ENCODE measurements at places on chromosomes 7 and 10.

DNA sequence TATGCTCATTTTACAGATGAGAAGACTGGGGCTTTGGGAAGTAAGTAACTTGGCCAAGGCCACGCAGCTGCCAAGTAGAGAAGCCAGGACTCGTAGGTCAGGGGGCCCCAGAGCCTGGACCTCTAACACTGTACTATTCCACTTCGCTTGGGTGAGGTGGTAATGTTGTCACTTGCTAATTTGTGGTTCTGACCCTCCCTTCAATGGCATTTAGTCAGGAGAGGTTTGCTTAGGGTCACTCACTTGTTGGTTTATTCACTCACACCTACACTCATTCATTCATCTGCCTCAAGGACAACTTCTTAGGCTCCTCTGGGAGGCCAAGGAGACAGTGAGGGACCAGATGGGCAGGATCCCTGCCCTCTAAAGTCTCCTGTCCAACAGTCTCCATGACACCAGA lies 21.3 kb downstream of the BTBD16 start:
- DNase-seq, result no peak

- no peak for DNase-seq
Observed at GRCh38 chr10:89532476-89532875, 2.9 kb downstream of the SLC16A12 start.

DNA sequence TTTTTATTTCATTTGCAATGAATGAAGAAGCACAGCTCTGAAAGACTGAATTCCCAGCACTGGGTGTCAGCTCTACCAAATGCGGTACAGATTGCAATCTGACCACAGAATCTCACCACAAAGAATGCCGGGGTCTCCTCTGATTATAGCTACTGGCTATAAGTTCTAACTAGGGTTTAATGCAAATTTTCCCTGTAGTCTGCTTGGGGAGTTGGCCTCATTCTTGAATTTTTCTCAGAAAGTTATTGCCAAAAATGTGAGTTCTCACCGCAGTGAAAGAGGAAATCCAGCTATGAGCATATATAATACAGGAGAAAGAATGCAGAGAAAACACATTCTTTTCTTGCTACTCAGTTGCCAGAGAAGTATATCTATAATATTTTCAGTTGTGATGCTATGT lies 1255.7 kb upstream of the LRRTM3 start:
- DNase-seq, result no peak

GRCh38 chr7:139749545-139749944 lies 28.3 kb downstream of the HIPK2 start:
- DNase-seq, result no peak

GRCh38 chr7:158428837-158429753 lies 158.5 kb downstream of the PTPRN2 start:
- DNase-seq, result no peak

DNA sequence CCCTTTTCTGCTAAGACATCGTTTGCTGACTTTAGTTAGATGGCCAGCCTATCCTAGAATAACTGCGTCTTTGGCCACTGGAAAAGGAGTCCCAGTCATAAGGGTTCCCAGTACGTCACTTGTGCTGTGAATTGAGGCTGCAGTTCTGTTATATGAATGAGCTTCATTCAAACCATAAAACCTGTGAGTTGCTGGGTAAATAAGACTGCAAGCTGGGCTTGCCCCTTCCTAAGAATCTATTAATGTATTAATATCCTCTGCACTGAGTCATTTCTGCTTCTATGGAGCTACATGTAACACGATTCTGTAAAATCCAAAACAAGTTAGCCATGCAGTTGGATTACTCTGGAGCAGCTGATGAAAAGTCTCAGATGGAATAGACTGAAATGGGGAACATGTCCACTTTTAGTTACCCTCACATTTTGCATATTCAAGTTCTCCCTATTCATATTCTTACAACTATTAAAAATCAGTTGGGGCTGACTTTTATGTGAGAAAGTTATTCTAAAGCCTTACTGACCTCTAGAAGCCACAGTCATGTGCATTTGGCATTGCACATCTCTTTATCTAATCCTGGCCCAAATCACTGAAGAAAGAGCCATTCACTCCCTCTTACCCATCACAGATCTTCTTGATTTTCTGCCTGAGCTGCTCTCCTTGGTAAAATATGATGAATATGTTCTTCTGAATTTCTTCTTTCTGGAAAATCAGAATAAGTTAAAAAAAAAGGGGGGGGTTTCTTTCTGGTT lies 41.8 kb upstream of the TMEM213 start:
- DNase-seq, result no peak

GRCh38 chr7:104998040-104998752 lies 15.8 kb upstream of the KMT2E start:
- no peak for DNase-seq

- no peak for DNase-seq
Observed at GRCh38 chr10:122277526-122278136, 6.5 kb downstream of the BTBD16 start.

- no peak for DNase-seq
Observed at GRCh38 chr7:38840736-38841460, 68.1 kb downstream of the VPS41 start.

GRCh38 chr10:13990392-13990805 lies 340.3 kb downstream of the FRMD4A start:
- no peak for DNase-seq

- DNase-seq, result no peak
Observed at GRCh38 chr7:1977059-1977875, 255.5 kb downstream of the MAD1L1 start.

DNA sequence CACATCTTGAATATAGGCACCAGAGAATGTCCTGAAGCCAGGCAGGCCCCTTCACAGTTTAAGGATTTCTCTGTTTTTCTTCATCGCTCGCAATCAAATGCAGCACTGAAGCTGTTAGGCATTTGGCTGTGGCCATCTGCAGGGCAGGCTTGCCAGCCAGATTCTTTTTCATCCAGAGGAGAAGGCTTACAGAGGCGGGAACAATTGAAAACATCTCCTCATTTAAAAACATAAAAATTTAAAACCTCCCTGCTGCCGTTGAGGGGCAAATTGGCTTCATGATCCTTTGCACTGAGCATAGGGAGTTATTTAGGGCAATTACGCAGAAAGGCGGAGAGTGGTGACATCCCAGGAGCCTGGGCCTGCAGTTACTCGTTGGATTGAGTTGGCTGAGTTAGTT lies 500.0 kb downstream of the TYW1 start:
- no peak for DNase-seq

DNA sequence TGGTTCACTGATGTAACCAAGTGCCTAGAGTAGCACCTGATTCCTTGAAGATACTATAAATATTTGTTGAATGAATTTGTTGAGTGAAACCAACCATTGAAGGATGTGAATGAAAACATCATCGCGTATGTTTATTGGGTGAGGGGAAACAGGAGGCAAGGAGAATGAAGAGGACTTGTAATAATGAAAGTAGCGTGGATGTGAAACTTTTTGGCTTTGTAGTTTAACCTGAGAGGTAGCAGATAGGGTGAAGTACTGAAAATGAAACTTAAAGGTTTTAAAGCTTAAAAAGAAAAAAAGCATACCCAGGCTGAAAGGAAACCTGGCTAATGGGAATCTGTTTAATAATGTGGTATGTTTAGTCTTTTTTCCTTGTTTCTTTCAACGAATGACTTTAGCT lies 5.2 kb downstream of the CCNY start:
- DNase-seq, result no peak

GRCh38 chr7:21596801-21597200 lies 54.0 kb downstream of the DNAH11 start:
- no peak for DNase-seq

DNA sequence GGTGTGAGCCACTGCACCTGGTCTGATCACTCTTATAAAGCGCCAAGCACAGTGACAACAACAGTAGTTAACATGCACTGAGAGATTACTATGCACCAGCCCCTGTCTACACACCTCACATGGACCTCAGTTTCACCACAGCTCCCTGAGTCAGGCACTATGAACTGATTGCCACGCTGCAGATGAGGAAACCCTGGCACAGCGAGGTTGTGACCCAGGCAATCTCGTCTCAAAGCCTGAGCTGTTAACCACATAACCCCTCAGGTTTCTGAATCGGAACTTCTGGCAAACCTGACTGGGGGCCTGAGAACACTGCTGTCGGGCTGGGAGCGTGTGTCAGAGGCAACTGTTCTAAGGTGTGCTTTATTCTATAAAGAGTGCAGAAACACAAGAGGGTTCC lies 150.8 kb downstream of the RNF216 start:
- no peak for DNase-seq

DNA sequence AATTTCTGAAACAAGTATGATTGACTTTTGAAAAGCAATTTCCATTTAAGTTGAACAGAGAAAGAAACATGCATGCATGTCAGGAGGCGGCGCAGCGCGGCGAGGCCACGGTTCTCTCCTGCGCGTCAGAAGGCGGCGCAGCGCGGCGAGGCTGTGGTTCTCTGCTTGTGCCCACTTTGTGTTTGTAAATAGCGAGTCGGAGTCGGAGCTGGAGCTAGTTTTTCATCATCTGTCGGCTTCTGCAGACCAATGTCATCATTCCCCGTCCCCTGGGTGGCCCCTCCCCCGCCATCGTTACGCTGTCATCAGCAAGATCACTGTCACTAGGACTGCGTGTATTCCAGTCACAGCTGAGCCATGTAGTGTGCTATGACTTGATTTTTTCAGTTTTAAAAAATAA lies 49.2 kb downstream of the INPP5A start:
- no peak for DNase-seq

- DNase-seq, result no peak
Observed at GRCh38 chr10:85635650-85636049, 730.9 kb downstream of the GRID1 start.

DNA sequence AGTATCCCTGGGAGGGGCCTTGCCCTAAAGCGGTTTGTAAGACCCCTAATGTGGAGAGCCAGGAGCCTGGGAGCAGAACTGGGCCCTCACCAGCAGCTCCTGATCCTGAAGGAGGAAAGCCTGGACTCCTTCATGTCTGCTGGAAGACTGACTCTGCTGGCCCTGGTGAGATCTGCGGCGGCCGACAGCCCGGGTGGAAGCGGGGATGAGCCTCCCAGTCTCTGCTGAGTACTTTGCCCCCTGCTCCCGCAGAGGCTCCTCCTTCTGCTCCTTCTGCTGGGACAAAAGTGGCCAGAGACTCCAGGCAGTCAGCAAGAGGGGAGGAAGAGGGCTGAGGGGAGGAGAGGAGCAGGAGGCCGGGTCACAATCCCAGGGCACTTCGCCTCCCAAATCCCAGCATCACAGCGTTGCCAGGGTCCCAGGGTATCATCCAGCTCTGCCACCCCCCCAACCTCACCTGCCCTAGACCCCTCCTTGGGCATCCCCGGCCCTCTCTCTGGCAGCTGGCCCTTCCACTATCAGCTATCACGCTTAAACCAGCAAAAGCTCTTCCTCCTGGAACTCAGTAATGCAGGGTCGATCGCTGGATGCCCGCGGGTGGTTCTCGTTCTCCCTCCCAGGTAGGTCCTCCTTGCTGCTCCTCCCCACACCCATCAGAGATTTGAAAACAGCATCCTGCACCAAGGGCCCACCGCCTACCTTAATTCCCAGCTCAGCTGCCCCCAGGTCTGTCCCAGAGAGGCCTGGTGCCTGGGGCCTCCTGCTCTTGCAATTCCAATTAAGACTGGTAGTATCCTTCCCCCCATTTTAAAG lies 7.9 kb downstream of the TBATA start:
- no peak for DNase-seq

GRCh38 chr10:5525561-5526341 lies 990 bp downstream of the CALML3 start:
- DNase-seq, result no peak

DNA sequence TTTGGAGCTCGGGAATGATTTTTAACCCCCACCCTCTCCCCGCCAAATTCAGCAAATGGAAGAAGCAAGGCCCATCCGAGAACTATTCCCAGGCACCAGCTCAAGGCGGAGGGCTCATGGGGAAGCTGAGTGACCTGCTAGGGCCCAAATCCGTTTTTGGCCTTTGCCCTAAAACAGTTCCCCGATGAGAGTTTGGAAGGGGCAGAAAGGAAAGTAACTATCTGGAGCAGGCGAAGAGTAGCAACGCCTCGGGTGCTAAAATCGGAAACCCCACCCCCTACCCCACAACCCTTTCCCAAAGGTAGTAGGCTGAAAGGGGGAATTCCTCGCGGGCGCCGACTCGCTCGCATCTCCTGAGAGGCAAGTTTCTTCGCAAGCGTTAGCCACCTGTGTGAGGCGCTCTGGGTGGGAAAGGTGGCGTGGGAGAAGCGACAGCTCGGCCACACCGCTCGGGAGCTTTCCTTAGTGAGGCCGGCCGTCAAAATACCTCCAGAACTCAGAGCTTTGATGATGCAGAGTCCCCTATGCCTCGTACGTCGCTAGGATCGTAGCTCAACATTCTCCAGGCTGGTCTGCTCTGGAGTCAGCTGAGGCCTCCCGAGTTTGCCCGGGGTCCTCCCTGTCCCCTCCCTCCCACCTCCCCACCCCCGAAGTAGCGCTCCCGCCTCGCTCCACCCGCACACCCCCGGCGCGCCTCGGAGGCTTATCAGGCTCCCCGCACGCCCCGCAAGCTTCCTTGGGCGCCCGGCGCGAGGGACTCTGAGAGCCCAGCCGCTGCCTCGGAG lies 642 bp upstream of the PRKG1 start:
- DNase-seq, result no peak

DNA sequence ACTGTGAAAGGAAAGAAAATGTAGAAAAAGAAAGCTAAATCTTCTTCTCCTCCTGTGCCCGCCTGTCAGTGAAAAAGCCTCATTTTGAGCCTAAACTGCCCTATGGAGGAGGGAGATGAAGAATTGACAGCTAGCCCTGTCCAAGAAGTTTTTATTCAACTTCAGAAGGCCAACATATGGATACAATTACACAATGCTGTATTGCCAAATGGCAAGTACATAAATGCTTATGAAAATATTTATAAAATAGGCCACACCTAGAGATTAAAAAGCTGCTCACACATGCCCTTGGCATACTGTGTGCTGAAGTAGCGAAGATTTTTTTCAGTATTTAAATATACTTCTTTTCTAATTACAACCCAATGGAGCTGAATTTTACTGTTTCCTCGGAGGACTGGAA lies 65.1 kb upstream of the NEBL start:
- no peak for DNase-seq

GRCh38 chr7:73350306-73351068 lies 22.5 kb downstream of the FKBP6 start:
- no peak for DNase-seq

DNA sequence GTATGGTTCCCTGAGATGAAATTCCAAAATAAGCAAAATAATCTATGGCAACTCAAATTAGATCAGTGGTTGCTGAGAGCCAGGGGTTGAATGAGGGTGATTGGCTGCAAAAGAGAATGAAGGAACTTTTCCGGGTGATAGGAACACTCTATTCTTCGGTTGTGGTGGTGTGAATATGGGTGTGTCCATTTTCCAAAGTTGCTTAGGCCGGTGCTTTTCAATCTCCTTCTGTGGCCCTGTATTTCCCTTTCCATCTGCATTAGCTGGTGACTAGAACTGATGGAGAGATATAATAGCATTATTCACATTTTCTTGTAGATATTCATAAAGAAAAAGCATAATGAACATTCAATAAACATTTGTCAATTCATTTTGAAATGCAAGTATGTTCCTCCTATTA lies 382.9 kb downstream of the TFEC start:
- DNase-seq, result no peak

- DNase-seq, result peak; percentile 26
Observed at GRCh38 chr10:23412223-23412622, 26.7 kb upstream of the OTUD1 start.

- DNase-seq, result no peak
Observed at GRCh38 chr10:105807935-105808587, 1167.0 kb downstream of the SORCS3 start.

- DNase-seq, result no peak
Observed at GRCh38 chr7:87473986-87474385, 1.5 kb downstream of the ABCB4 start.

GRCh38 chr10:35808344-35808743 lies 166.2 kb upstream of the FZD8 start:
- no peak for DNase-seq

GRCh38 chr10:45239642-45240041 lies 75.8 kb downstream of the OR13A1 start:
- DNase-seq, result no peak

All from A673 (cell line).